Stimulated activated CD8-positive, alpha-beta memory T cell treated with anti-CD3 and anti-CD28 coated beads, Interleukin-4, amount 100 ng/mL, for 4 hours (primary cell): ENCODE measurements at places on chromosomes 3 and 15.

DNA sequence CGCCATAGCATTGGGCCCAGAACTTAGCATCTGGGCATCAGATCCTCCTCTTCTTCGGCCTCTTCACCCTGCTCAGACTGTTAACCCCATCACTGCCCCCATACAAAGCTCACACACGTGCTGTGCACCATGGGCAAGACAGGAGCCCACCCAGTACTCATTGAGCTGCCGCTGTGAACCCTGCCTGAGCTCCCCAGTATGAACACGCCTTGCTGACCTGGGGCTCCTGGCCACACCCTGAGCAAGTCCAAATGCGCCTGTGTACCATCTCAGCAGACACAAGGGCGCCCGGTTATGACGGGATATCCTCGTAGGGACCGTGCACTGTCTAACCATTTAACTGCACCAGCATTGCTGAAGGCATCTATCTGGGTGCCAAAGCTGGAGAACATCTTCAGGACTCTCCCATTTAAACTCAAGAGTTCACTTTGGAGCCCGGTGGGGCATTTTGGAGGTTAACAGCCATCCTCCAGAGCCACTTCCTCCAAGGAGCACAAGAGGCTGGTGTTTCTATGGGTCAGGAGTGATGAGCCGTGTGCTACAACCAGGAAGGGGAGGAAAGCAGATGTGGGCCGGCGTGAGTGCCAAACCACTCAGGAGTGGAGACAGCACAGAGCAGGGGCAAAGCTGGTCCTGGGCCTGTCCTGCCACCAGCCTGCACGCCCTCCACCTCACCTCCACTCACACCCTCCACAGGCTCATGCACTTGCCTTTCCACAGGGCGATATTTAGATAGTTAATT is 12.1 kb downstream of the PRR23E start:
- no peak for DNase-seq

GRCh38 chr3:71035314-71035713 is 548.2 kb downstream of the FOXP1 start:
- no peak for DNase-seq

GRCh38 chr3:10609134-10609533 is 103.7 kb upstream of the ATP2B2 start:
- DNase-seq, result no peak

- DNase-seq, result no peak
These were observed 69.5 kb upstream of the SNTN start for GRCh38 chr3:63582943-63583500.

GRCh38 chr3:20564966-20565365 is 379.0 kb upstream of the SGO1 start:
- DNase-seq, result no peak

DNA sequence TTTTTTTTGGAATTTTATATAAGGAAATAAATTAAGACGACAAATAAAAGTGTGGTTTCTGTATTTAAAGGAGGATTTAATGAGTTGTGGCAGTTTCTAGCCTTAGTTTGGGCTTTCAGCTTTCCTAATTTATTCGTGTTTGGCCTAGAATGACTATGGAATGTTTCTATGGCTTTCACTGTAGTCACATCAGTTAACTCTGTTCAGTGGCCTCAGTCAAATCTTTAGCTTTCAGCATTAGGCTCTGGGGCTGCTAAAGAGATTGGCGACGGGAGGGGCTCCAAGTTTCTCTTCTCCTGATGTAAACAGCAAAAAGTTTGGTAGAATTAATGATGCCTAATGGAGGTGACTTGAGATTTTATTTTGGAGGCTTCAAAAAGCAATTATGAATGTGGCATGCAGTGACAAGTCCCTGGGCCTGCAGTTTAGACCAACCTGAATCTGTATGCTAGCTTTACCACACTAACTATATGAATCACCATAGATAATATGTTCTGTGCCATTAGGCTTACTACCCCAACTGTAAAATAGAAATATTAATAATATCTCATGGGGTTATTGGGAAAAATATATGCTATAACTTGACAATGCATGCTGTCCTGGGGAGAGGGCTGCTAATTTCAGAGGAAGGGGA is 47.1 kb upstream of the ADGRG7 start:
- no peak for DNase-seq

DNA sequence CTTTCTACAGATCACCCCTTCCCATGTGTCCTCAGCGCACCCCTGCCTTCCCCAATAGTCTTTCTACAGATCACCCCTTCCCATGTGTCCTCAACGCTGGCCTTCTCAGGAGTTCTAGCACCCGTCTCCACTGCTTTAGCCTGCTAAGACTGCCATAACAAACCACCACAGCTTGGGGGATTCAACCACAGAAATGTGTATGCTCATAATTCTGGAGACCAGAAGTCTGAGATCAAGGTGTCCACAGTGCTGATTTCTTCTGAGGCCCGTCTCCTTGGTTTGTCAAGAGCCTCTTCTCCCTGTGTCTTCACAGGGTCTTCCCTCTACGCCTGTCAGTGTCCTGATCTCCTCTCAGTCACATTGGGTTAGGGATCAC is 68.1 kb upstream of the CGNL1 start:
- DNase-seq, result no peak

- DNase-seq, result no peak
These were observed 41.3 kb downstream of the FAM3D start for GRCh38 chr3:58625196-58625824.

DNA sequence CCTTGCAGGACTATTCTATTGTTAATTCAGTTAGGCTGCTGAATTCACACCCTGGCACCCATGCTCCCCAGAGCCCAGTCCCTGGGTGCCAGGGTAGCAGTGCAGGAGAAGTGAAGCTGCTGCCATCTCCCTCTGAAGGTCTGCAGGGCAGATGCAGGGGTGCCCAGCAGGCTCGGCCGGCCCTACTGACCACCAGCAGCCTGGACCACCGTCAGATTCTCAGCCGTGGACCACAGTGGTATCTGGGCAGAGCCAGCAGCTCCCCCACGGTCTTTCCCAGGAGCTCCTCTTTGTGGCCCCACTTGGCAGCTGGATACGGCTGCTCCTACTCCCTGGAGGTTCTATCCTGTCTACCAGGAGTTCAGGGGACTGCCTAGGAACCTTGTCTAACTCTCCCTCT is 46.8 kb downstream of the ALDH1L1 start:
- no peak for DNase-seq

DNA sequence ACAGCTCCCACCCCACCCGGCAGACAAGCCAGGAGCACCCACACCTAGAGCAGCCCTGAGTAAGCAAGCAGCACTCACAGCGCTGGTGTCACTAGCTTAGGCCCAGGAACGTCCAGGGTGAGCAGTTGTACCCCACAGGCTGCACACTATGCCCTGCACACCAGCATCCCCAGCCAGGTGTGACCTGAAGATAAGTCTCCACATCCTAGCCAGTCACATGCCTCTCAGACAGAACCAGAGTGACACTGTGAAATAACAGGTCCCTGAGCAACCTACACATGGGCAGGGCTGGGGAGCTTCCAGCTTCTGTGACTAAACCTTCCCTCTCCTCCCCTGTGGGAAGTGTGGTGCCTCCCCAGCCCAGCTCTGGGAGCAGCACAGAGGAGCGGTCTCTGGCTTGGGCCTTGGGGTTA is 253.6 kb downstream of the UACA start:
- no peak for DNase-seq

DNA sequence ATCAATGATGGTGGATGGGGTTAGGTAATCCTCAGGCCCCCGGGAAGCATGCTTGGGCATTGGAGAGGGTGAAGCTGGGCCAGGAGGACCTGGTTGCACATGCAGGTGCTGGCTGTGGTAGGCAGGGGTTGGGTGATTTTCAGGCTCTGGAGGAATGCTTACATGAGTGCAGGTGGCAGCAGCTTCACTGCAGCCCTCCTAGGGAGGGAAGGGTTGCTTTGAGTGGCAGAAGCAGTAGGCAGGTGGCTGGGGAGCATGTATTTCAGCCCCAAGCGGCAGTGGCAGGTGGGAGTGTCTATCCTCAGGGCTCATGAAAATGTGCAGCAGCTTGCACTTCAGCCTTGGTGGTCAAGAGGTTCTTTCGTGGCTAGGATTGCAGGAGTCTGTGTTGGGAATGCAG is 230.0 kb upstream of the CTNNB1 start:
- no peak for DNase-seq

GRCh38 chr3:107201146-107201545 is 176.1 kb upstream of the CCDC54 start:
- DNase-seq, result no peak
